Activated CD4-positive, alpha-beta memory T cell treated with anti-CD3 and anti-CD28 coated beads, Interleukin-2, amount 10 ng/mL, durations not matched to agents 7 days and 5 days (primary cell): ENCODE measurements at places on chromosomes 12 and 14. TPM values are rescaled to one million over a fixed set of nuclear protein-coding genes. Genes with fewer than 3 reads are reported as not detected.

DNA sequence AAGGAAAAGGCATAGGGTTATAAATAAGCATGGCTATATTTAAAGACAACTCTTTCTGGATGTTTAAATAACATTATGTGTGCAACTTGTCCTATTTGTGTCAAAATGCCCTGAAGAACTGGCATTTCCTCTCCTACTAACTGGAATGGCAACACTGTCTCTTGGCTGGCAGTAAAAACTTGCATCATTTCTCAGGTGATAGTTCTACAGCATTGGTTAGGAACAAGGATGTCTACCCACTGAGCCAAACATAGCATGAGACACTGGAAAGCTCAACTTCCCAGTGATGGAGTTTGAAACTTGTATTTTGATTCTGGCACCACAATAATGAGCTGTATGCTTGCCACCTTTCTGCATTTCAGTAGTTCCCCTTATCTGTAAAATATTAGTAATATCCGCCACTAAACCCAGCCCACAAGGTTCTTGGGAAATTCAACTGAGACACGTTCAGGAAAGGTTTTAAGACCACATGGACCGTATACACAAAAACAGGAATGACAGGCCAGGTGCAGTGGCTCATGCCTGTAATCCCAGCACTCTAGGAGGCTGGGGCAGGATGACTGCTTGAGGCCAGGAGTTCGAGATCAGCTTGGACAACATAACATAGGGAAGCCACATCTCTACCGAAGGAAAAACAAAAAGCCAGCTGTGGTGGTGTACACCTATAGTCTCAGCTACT lies 5.1 kb downstream of the SLC38A2 start:
- DNase-seq: no peak
- no peaks in the 10 kb centered on the region for H3K27me3 ChIP-seq
- peaks cover 78% of the 10 kb centered on the region for H3K4me1 ChIP-seq
- H3K27ac ChIP-seq: peak overlapping the region; percentile 15
- peaks cover 95% of the 10 kb centered on the region for H3K36me3 ChIP-seq
- peak overlapping the region; percentile 91 for H3K4me3 ChIP-seq

DNA sequence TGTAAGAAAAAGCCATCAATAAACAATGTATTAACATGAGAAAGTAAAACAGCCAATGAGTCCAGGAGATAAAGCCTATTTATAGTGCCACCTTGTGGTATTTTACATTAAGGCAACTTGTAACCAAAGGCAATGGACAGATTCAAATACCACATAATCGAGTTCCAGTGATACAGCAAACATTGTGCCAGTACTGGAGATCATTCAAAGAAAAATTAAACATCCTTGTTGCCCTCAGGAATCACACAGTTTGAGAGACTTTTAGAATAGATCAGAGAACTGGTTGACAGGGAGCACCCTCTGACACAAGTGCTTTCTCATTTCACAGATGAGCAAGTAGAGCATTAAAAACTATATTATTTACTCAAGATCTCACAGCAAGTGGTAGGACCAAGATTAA lies 98.1 kb downstream of the DDHD1 start:
- no peak overlapping the region for H3K4me3 ChIP-seq
- H3K27me3 ChIP-seq: no peaks in the 10 kb centered on the region
- H3K27ac ChIP-seq: no peak overlapping the region
- DNase-seq: no peak
- peaks cover 1% of the 10 kb centered on the region for H3K4me1 ChIP-seq

- H3K36me3 ChIP-seq: peaks cover 65% of the 10 kb centered on the region
- H3K4me3 ChIP-seq: no peak overlapping the region
- no peak for DNase-seq
- H3K27me3 ChIP-seq: no peaks in the 10 kb centered on the region
Observed at GRCh38 chr12:2803635-2804392, 8.7 kb upstream of the ITFG2 start.

GRCh38 chr12:47382305-47382704 lies 302.5 kb upstream of the AMIGO2 start:
- H3K36me3 ChIP-seq: peaks cover 7% of the 10 kb centered on the region
- DNase-seq: no peak
- peaks cover 44% of the 10 kb centered on the region for H3K4me1 ChIP-seq
- no peaks in the 10 kb centered on the region for H3K27me3 ChIP-seq
- no peak overlapping the region for H3K4me3 ChIP-seq

- H3K27ac ChIP-seq: no peak overlapping the region
- H3K27me3 ChIP-seq: no peaks in the 10 kb centered on the region
- H3K36me3 ChIP-seq: no peaks in the 10 kb centered on the region
- no peak for DNase-seq
- H3K4me3 ChIP-seq: no peak overlapping the region
- H3K4me1 ChIP-seq: no peaks in the 10 kb centered on the region
Observed at GRCh38 chr14:90619911-90620310, 196.3 kb downstream of the TTC7B start.

GRCh38 chr12:99627459-99627858 lies 20.1 kb upstream of the GARIN6 start:
- no peak for DNase-seq
- H3K4me1 ChIP-seq: no peaks in the 10 kb centered on the region
- H3K4me3 ChIP-seq: no peak overlapping the region
- H3K36me3 ChIP-seq: no peaks in the 10 kb centered on the region
- H3K27ac ChIP-seq: no peak overlapping the region

GRCh38 chr14:34568803-34569202 lies 29.3 kb upstream of the EAPP start:
- no peak overlapping the region for H3K4me3 ChIP-seq
- H3K36me3 ChIP-seq: peaks cover 58% of the 10 kb centered on the region
- no peaks in the 10 kb centered on the region for H3K4me1 ChIP-seq
- no peaks in the 10 kb centered on the region for H3K27me3 ChIP-seq
- DNase-seq: no peak

GRCh38 chr14:88188745-88189416 lies 134.2 kb downstream of the KCNK10 start:
- no peak overlapping the region for H3K27ac ChIP-seq
- no peak for DNase-seq
- no peak overlapping the region for H3K4me3 ChIP-seq
- peaks cover 2% of the 10 kb centered on the region for H3K4me1 ChIP-seq
- peaks cover 6% of the 10 kb centered on the region for H3K27me3 ChIP-seq

Gene RAD9B
- 1.1 TPM for total RNA-seq

Gene ANKRD33
- total RNA-seq: not detected
